ENCODE measurements at places on chromosomes 5 and 9. TPM values are rescaled to one million over a fixed set of nuclear protein-coding genes. Genes with fewer than 3 reads are reported as not detected.

Gene SELENOP
- 604 TPM for total RNA-seq

Gene PHF24
- total RNA-seq, result under 0.01 TPM

Gene SPINK7
- total RNA-seq, result not detected

Gene ERCC8
- 16.8 TPM for total RNA-seq

Gene ADAM19
- 35.0 TPM for total RNA-seq

Gene MAST4
- total RNA-seq, result 14.2 TPM

Gene PTGER4
- total RNA-seq, result 5.9 TPM

Gene PCDHGA3
- 0.63 TPM for total RNA-seq

Gene C5orf52
- not detected for total RNA-seq

Gene MAPK9
- total RNA-seq, result 16.6 TPM

Gene PCDHGC5
- 0.51 TPM for total RNA-seq

Gene GPX3
- 8.6 TPM for total RNA-seq

Data from dermis microvascular lymphatic vessel endothelial cell (primary cell).